Lung (tissue), 17 donors: ENCODE measurements at places on chromosomes 11 and 22.

DNA sequence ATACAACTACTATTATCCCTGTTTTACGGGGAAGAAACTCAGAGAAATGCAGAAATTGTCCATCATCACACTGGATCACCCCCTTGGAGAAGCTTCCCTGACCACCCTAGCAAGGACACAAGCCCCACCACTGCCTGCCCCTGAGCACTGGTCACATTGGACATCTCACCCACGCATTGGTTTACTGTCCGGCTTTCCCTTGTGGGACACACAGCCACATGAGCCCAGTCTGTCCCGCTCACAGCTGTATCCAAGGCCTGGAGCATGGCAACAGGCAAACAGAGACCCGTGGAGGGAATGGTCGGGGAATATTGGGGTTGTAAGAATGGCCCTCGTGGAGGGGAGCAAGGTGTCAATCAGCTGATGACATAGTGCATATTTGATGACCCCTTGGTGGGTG, 42.7 kb upstream of the FGF3 start:
- peaks cover under 1% of the 10 kb centered on the region for H3K27me3 ChIP-seq
- H3K36me3 ChIP-seq, result no peaks in the 10 kb centered on the region
- no peak for DNase-seq
- no peaks in the 10 kb centered on the region for H3K4me1 ChIP-seq

DNA sequence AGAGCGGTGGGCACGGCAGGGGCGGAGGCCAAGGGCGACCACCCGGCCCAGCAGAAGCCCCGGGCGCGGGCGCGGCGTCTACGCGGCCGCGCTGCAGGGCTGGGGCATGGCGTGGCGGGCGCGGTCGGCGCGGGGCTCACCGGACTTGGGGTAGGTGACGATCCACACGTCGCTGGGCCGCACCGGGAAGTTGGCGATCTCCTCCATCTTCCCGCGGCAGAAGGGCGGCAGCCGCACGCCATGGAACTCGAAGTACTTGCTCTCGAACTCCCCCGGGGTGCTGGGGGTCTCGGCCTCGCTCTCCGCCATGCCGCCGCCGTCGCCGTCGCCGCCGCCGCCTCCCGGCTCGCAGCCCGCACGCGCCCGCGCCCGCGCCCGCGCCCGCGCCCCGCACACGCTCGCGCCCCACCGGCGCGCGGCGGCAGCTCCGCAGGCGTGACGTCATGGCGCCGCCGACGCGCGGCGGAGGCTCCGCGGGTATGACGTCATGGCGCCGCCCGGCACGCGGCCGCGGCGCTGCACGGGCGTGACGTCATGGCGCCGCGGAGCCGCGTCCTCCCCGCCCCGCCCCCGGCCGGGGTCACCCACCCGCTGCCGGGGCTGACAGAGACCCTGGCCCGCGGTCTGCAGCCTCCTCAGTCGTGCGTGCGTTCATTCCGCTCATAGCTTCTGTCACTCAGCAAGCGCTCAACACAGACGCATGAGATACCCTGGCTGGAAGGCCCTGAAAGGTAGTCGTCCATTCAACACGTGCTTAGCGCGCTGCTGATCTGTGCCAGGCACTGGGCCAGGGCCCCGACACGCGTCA, at the start of gene SULT4A1:
Gene SULT4A1 (minus strand): TSS at position 440 of the 808 bp plus-strand sequence. CDS start 131 bp downstream, at position 309.
- H3K4me1 ChIP-seq, result no peaks in the 10 kb centered on the region
- no peak within 1 kb of the TSS for H3K4me3 ChIP-seq
- DNase-seq, result peak; percentile 22
- no peaks in the 10 kb centered on the region for H3K36me3 ChIP-seq

DNA sequence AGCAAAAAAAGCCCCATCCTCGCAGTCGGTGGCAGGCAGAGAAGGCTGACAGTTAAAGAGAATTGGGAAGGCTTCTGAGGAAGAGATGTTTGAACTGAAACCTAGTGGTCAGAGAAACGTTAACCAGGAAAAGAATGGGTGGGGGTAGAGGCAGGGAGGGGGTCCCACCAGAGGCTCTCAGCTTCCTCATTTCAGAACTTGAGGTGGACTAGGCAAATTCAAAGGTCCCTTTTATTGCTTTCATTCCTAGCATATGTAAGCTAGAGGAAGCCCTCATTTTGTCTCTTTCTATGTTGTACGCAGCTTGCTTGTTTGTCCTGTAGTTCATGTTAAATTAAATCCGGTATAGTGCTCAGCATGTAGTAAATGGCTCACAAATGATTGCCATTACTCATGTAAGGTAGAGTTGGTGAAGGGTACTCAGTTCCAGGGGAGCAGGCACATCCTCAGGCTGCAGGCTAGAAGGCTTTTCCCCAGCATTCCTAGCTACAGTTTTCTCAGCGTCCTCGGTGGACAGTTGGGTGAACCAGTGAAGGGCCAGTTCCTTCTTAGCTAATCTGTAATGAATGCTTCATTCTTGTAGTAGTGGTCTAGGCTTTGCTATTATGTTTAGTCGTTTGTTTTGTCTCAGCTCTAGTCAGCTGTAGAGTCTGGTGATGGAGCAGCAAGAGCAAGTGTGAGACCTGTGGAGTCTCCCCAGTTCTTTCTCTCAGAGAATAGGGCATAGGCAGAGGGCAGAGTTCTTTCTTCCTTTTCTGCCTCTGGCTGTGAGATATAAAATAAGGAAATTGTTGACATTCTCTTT, 58.6 kb downstream of the UVRAG start:
- no peaks in the 10 kb centered on the region for H3K27me3 ChIP-seq
- no peak for DNase-seq
- H3K4me3 ChIP-seq, result no peak overlapping the region
- no peak overlapping the region for H3K27ac ChIP-seq
- peaks cover 2% of the 10 kb centered on the region for H3K36me3 ChIP-seq
- peaks cover 4% of the 10 kb centered on the region for H3K4me1 ChIP-seq

DNA sequence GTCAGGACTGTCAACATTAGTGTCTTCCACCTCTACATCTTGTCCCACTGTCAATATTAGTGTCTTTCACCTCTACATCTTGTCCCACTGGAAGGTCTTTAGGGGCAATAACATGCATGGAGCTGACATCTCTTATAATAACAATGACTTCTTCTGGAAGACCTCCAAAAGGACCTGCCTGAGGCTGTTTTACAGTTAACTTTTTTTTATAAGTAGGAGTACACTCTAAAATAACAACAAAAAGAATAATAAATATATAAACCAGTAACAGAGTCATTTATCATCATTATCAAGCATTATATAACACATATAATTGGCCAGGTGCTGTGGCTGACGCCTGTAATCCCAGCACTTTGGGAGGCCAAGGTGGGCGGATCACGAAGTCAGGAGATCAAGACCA, 57.5 kb downstream of the PAK1 start:
- no peaks in the 10 kb centered on the region for H3K27me3 ChIP-seq
- no peak for DNase-seq
- no peak overlapping the region for H3K4me3 ChIP-seq
- H3K36me3 ChIP-seq, result no peaks in the 10 kb centered on the region

DNA sequence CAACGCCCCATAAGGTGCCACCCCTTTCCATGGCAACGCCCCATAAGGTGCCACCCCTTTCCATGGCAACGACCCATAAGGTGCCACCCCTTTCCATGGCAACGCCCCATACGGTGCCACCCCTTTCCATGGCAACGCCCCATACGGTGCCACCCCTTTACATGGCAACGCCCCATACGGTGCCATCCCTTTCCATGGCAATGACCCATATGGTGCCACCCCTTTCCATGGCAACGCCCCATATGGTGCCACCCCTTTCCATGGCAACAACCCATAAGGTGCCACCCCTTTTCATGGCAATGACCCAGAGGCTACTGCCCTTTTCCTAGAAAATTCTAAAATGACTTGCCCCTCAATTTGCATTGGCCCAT, 72.1 kb downstream of the BRD1 start:
- no peak overlapping the region for H3K4me3 ChIP-seq
- no peaks in the 10 kb centered on the region for H3K4me1 ChIP-seq
- DNase-seq, result no peak
- no peak overlapping the region for H3K27ac ChIP-seq

DNA sequence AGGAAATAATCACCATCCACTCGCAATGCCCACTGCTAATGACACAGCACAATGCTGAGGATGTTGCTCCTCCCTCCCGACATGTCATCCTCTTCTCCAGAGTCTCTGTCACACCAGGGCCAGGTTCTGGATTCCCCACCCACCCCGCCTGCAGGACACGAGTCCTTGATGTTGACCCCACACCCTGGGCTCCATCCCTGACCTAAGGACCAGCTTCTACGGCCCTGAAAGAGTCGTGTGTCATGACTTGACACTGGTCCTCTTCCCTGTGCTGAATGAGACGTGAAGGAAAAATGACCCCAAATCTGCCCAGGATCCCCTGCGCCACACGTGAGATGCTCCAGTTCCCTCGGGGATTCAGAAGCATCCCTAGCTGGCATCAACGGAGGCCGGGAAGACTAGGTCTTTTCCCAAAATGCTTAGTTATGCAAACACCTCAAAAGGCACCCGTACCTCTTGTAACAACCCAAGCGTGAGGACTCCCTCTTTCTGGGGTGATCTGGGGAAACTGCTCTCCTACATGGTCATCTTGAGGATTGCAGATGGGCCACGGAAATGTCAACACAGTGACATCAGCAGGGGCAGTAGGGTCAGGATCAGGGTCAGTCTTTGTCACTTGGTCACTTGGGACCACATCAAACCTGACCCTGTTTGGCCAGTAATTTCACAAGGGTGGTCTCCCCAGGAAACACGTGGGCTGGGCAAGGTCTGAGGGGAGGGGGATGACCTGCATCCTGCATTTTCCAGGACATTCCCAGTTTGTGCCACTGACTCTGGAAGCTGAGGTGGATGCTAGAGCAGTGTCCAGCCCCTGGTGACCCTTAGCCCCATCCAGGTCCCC, 42.0 kb downstream of the IGLL5 start:
- no peak overlapping the region for H3K4me3 ChIP-seq
- H3K27ac ChIP-seq, result no peak overlapping the region
- no peak for DNase-seq
- no peaks in the 10 kb centered on the region for H3K4me1 ChIP-seq

DNA sequence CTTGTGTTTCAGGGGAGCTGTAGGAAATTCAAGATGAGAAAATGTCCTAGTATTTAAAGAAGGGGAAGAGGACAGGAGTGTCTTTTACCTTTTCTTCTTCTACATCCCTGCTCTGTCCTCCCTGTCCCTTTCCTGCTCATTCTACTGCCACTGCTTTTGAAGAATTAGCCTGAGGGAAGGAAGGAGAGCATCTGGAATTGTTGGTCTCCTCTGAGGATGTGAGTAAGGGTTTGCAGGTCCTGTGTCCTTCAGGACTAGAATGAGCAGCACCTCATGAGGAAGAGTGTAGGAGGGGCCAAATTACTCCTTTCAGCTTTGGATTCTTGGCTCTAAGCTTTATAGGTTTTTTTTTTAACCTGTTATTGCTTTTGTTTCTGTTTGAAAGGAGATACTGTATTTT, 24.2 kb downstream of the SNU13 start:
- no peaks in the 10 kb centered on the region for H3K4me1 ChIP-seq
- no peak for DNase-seq
- no peaks in the 10 kb centered on the region for H3K27me3 ChIP-seq
- peaks cover 33% of the 10 kb centered on the region for H3K36me3 ChIP-seq
- no peak overlapping the region for H3K27ac ChIP-seq

- DNase-seq, result peak; percentile 12
- no peaks in the 10 kb centered on the region for H3K36me3 ChIP-seq
- H3K27me3 ChIP-seq, result no peaks in the 10 kb centered on the region
- H3K27ac ChIP-seq, result no peak overlapping the region
- no peak overlapping the region for H3K4me3 ChIP-seq
Observed at GRCh38 chr11:37504060-37504611, 906.1 kb upstream of the RAG2 start.

DNA sequence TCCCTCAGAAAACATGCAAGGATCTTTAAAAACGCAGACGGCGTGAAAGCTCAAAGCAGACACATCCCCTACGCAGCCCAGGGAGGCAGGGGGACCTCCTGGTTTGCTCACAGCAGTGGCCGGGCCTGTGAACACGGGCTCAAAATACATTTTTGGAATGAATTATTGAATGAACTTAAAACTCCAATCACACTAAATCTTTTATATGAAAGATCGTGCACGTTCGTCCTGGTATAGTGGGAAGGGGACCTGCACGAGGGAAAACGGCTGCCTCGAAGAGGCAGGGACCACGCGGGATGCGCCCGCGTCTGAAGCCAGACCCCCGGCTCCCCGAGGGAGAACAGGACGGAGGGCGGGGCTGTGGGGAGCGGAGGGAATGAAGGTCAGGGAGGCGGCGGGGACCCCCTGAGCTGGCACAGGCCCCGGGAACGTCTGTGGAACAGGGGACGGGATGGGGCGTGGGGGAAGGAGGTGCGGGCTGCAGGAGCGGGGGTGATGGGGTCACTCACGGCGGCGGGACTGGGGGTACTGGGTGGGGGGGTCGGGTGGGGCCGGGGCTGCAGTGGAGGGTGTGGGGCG, 1.3 kb upstream of the PANX2 start:
- no peak for DNase-seq
- H3K36me3 ChIP-seq, result no peaks in the 10 kb centered on the region
- no peak overlapping the region for H3K27ac ChIP-seq
- peaks cover 15% of the 10 kb centered on the region for H3K27me3 ChIP-seq

DNA sequence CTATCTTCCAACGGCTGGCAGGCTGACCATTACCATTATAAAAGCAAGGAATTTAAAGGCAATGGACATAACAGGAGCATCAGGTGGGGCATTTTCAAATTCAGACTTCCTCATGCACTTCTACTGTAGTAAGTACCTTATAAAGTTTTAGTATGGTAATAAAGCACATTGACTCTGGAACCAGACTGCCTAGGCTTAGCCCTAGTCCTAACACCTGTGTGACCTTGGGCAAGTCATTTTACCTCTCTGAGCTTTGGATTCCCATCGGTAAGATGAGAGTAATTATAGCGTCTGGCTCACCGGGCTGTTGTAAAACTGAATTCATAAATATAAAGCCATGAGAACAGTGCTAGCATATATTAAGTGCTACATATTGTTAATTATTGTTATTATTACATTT, 69.2 kb upstream of the OLFML1 start:
- H3K27ac ChIP-seq, result no peak overlapping the region
- H3K4me1 ChIP-seq, result no peaks in the 10 kb centered on the region
- no peak for DNase-seq

GRCh38 chr11:96288915-96289314, 54.1 kb downstream of the MAML2 start:
- no peak overlapping the region for H3K27ac ChIP-seq
- no peaks in the 10 kb centered on the region for H3K27me3 ChIP-seq
- no peak for DNase-seq
- no peak overlapping the region for H3K4me3 ChIP-seq
- no peaks in the 10 kb centered on the region for H3K36me3 ChIP-seq

GRCh38 chr22:49483281-49483870, 344.3 kb downstream of the BRD1 start:
- H3K27ac ChIP-seq, result no peak overlapping the region
- no peaks in the 10 kb centered on the region for H3K36me3 ChIP-seq
- DNase-seq, result no peak
- no peak overlapping the region for H3K4me3 ChIP-seq
- peaks cover 24% of the 10 kb centered on the region for H3K27me3 ChIP-seq
- H3K4me1 ChIP-seq, result no peaks in the 10 kb centered on the region
